SK-N-DZ (cell line): ENCODE measurements at places on chromosomes 6 and 20.

- peak; percentile 87 for DNase-seq
These were observed 40.1 kb downstream of the ILRUN start for GRCh38 chr6:34656378-34657036.

DNA sequence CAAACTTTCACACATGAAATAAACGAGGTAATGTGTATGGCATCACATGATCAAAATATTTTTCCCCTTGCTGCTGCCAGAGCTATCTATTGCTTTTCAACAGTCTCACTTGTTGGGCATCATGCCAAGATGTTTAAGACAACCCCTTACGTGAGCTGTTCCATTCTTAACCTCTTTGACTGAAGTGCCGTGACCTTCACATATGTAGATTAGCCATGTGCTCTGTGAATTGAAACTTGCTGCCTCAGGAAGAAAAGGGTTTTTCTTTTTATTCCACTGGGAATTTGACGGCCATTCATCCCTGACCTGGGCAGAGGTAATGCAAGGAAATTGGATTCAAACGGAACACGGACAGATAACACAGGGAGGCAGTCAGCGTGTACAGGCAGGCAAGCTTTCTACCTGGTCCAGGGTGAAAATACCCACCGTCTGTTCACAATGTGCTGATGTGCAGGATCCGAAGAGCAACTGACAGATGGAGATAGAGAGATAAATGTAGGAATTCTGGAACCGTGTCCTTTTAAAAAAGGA is 14.2 kb downstream of the ARID1B start:
- peak; percentile 86 for DNase-seq

GRCh38 chr6:12014027-12014872 is 2.1 kb downstream of the HIVEP1 start:
- no peak for DNase-seq

DNA sequence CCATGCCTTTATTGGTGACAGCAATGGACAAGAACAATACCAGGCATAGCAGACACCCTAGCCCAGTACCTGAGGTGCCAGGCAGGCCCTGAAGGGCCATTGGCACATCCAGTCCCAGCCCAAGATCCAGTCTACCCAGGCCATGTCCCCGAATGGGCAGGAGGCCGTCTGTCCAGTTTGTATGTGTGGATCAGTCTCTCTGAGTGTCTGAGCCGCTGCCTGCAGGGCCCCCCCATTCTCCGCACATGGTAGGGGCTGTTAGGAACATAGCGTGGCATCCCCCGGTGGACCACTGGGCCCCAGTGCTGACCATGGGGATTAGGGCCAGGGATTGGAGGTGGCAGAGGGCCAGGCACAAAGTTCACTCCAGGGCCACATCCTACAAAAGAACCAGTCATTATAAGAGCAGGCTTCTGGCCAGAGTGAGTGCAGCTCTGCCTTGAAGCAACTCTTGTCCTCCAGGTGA is 5.1 kb downstream of the PCED1A start:
- no peak for DNase-seq

- DNase-seq, result no peak
These were observed 131.2 kb upstream of the AKAP12 start for GRCh38 chr6:151108548-151108947.

GRCh38 chr20:3377644-3378043 is 29.8 kb downstream of the DNAAF9 start:
- no peak for DNase-seq

GRCh38 chr20:17437251-17437650 is 93.9 kb downstream of the BFSP1 start:
- no peak for DNase-seq

GRCh38 chr20:52596256-52596655 is 375.9 kb upstream of the TSHZ2 start:
- DNase-seq, result no peak
